Stimulated activated CD8-positive, alpha-beta memory T cell treated with anti-CD3 and anti-CD28 coated beads, Interleukin-12 subunit alpha, Interleukin-12 subunit beta, amount 100 ng/mL, for 4 hours (primary cell): ENCODE measurements at places on chromosomes 13 and 19.

DNA sequence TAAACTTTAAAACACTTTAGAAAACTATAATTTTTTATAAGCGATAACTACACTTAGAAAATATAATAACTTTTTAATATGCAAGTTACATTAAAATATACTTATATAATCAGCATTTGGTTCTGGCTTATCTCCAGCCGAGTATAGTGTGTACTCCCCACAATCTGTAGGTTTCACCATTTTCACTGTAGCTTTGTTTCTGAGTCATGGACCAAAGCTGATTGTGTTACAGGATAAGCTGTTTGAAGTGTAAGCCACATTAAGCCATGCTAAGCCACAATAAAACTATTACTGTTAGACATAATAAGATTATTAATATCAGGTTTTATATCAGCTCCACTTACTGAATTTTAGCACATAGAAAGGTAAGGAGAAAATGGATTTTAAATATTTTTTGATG is 43.8 kb downstream of the CCDC122 start:
- no peak for DNase-seq

GRCh38 chr13:109235901-109236300 is 550.5 kb downstream of the IRS2 start:
- no peak for DNase-seq

- DNase-seq, result no peak
These were observed 15.0 kb upstream of the ALOX5AP start for GRCh38 chr13:30720172-30720869.

GRCh38 chr13:48535766-48536165 is 2.9 kb upstream of the RCBTB2 start:
- no peak for DNase-seq

- DNase-seq, result no peak
These were observed 37.7 kb downstream of the GPR42 start for GRCh38 chr19:35408284-35409171.

GRCh38 chr19:1356508-1356865 is 27.2 kb upstream of the NDUFS7 start:
- no peak for DNase-seq

DNA sequence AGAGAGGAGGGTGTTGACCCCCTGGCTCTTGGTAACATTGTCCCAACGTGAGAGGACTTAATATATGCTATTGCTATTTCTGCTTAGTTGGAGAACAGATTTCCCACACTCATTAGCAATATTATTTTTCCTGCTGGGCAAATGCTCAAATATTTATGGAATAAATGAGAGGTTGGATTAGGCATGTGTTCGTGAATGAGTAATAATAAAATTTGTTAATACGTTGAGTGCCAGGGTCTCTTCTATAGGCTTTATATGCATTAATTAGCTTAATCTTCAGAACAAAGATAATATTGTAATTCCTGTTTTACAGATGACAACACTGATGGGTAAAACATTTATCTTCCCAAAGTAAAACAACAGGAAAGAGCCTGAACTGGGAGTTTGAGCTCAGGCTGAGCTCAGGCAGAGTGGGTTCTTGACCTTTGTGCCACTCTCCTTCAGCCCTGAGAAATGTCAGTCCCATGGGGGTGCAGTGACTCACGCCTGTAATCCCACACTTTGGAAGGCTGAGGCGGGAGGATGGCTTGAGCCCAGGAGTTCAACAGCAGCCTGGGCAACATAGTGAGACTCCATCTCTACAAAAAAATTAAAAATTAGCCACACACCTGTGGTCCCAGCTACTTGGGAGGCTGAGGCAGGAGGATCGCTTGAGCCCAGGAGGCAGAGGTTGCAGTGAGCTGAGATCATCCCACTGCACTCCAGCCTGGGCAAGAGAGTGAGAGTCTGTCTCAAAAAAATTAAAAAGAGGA is 1.2 kb downstream of the ZNF233 start:
- no peak for DNase-seq

DNA sequence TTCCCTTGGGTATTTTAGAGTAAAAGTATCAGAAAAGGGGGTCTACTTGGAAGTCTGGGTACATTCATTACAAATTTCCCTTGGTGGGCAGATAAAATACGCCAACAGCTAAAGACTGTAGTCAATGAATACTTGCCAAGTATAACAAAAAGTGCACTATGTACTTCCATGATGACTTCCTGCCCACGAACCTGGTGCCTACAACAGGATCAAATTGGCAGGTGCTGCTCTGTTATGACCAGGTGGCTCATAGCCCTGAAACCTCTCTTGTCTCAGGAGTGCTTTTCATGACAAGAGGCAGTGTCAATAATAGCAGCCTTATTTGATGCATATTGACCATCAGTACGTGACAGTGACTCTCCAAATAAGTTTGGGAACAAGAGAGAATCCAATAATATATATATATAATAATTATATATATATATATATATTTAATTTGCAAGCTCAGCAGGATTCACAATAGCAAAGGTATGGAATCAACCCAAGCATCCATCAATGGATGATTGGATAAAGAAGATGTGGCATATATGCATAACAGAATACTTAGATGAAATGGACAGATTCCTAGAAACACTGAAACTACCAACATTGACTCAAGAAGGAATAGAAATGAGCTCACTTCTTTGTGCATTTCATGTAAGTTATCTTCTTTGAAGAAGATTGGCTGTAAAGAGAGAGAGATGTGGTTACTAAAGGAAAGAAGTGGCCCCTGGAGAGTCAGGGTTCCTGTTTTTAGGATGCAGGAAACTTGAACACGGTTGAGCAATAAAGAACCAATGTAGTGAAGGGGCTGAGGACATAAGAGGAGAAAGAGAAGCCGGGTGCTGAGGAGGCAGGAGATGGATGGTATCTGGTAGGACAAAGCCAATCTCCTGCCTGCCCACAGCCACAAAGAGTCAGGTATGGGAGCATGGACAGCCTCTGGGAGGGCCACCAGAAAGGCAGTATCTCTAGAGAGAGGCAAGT is 52.0 kb upstream of the GTF2F2 start:
- no peak for DNase-seq

GRCh38 chr13:35672611-35673010 is 196.1 kb upstream of the MAB21L1 start:
- DNase-seq, result no peak

- DNase-seq, result no peak
These were observed 128.4 kb downstream of the RXFP2 start for GRCh38 chr13:31867709-31868108.

GRCh38 chr19:48993175-48994034 is at the start of the genes GYS1 and RUVBL2:
TSS of gene GYS1 (minus strand) at chr19:48993309. CDS start at chr19:48993112, 197 bp downstream.
TSS of gene RUVBL2 (plus strand) at chr19:48993887. CDS start at chr19:48993912, 25 bp downstream.
- peak; percentile 99 for DNase-seq

DNA sequence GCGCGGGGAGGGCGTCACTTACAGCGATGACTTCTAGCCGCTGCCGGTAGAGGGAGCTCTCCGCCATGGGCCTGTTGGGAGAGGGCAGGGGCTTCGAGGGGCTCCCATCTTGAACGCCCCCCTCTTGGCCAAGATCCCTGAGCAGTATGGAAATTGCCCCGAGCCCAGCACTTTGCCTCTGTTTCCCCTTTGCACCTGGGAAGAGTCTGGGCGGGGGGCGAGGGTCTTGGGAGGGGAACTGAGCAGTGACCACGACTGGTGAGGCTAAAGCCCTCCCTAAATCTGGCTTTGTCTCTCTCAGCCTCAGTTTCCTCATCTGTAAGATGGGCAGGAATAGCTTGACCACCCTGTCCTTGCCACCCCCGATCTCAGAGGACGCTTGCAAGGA is 2.8 kb downstream of the PALM3 start:
- peak; percentile 17 for DNase-seq

GRCh38 chr19:16084067-16084685 is 7.9 kb downstream of the TPM4 start:
- DNase-seq, result no peak

DNA sequence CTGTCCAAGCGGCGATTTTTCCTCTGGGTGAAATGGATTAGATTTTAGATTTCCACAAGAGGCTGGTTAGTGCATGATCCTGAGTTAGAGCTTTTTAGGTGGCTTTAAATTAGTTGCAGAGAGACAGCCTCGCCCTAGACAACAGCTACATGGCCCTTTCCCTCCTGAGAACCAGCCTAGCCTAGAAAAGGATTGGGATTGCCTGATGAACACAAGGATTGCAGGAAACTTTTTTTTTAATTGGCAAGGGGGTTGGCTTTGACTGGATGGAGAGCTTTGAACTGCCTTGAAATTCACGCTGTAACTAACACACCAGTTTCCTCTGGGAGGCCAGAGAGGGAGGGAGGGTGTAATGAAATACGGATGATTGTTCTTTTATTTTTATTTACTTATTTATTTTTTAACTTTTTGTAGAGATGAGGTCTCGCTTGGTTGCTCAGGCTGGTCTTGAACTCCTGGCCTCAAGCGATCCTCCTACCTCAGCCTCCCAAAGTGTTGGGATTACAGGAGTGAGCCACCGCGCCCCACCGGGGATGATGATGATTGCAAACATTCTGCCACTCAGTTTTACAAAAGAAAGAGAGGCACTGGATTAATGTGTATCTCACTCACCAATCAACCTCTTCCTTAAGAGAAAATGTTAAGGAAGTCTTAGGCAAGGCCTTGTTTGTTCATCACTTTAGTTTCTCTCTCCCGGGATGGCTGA is 1.9 kb downstream of the LDLR start:
- DNase-seq, result no peak

GRCh38 chr19:6212403-6213265 is 67.1 kb downstream of the MLLT1 start:
- no peak for DNase-seq

- DNase-seq, result no peak
These were observed 148.7 kb downstream of the FOXO1 start for GRCh38 chr13:40517486-40518480.

GRCh38 chr19:38740932-38741331 is 3.3 kb downstream of the CAPN12 start:
- no peak for DNase-seq
